ENCODE measurements at places on chromosomes 12 and 14.

DNA sequence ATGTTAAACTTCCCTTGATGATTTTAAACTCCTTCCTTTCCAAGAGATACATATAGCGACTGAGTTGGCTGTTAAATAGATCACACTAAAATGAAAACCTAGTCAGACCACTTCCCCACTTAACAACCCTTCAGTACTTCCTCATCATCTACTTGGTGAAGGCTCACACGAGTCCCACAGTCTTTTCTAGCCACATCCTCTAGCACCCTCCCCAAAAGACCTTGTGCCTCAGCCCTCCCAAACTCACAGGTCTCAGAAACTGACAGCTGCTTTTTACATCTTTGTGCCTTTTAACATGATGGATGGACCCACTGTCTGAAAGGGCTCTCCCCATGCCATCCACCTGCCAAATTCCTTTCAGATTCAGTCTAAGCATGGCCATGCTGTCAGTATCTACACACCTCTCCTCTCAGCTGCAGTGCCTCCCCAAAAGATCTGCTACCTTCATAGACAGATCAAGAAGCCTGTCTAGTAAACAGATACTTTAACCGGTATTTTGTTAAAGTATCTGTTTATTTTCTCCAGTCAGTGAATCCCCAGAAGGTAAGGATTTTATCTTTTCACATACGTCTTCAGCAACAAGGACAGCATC is 65.1 kb upstream of the GPHB5 start:
- no peak for DNase-seq

DNA sequence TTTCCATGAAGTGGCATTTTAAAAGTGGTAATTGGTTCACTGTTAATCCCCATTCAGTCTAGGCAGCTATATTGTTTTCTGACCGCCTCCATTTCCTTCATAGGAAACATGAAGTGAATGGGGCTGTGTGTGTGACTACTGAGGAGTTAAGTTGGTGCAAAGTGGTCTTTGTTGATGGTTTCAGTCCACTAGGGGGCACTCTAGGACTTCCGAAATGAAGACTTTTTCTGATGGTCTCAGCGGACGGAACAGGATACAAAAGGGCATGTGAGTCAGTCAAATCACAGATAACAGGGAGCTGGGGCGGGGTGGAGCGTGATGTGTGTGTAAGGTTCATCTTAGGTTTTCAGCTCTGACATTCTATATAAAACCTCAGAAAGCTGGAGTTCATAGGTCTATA is 240.1 kb upstream of the OR4E1 start:
- DNase-seq = peak; percentile 15

DNA sequence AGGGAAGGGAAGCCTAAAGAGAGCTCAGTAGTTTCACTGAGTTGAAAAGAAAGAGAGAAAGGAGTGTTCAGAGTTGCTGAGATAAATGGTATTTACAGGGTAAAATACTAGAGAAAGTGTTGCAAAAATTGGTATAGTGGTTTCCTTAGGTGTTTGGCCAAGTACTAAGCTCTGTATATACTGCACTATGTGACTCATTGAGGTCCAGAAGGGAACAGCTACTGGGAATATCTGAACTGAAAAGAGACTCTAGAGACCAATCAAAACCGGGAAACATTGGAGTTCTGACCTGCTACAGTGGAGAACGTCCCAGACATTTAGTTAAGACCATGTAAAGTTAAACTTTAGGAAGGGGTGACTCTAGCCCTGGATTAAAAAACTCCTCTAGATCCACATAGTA is 42.7 kb upstream of the ALX1 start:
- DNase-seq = no peak

GRCh38 chr14:103400537-103400936 is 15.3 kb downstream of the MARK3 start:
- DNase-seq = no peak

- DNase-seq = no peak
Measured at GRCh38 chr12:31249356-31249755, 76.6 kb downstream of the SINHCAF start.

DNA sequence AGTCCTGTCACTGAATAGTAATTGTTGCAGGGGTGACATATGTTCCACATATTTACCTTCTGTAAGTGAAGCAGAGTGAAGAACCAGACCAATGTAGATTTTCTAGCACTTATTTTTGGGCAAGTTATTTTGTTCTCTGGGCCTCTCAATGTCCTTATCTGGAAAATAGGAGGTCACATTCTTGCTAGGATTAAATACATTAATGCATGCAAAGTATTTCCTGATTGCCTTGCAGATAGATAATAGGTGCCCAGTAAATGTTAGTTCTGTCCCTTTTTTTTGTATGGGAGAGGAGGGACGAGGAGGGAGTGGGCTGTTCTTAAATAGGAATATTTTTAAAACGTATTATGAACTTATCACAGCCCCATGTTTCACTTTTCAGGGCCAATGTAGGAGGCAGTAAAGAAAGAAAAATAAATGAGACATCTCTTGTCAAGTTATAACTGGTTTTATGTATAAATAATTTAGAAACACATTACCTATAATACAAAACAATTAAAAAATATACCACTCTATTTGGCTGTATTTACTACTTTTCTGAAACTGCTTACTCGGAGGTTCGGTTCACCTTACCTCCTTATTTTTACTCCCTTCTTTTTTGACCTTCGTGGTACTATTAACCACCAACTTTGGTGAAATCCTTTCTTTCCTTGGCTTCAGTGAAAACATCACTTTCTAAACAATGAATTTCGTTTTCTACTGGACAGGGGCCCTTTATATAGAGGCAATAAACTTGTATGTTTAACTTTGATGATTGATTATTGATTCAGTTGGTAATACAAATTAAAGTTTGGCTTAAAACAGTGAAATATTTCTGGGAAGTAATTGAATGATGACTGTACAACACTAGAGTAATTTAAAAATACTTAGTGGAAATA is 41.9 kb downstream of the DIP2B start:
- DNase-seq = peak; percentile 36

GRCh38 chr12:19431407-19432308 is 7.6 kb upstream of the AEBP2 start:
- peak; percentile 70 for DNase-seq

- no peak for DNase-seq
Measured at GRCh38 chr12:124241776-124242528, 52.9 kb upstream of the RFLNA start.

GRCh38 chr14:24441904-24442239 is 704 bp downstream of the SDR39U1 start:
- DNase-seq = no peak

DNA sequence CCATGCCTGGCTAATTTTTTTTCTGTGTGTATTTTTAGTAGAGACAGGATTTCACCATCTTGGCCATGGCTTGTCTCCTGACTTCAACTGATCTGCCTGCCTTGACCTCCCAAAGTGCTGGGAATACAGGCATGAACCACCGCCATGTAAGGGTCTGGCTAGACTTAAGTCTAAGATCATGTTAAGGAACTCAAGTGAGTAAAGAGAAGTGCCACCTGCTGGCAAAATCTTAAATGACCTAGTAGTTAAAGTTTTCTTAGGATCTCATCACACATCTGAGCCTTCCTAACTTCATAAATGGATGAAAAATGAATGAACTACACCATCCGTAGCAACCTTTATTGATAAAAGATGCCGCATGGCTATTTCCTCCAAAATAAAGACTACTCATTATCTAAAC is 1.7 kb upstream of the C12orf56 start:
- peak; percentile 69 for DNase-seq

GRCh38 chr12:68080577-68080976 is 79.0 kb downstream of the IFNG start:
- no peak for DNase-seq

DNA sequence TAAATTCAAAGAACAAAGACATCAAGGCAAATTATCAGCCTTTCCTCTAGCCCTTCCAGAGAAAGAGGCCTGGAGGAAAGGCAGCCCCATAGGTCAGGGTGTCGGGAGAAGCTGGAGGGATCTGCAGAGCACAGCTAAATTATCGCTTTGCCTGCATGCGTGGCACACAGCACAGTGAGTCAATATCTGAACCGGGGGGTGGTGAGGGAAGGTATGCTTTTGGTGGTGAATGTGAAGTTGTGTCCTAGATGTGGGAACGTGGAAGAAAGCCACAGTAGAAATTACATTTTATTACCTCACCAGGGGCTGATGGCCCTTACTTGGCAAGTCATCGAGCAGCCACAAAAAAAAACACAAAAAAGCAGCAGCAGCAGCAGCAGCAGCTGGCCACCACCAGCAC is 243.2 kb downstream of the EGLN3 start:
- peak; percentile 88 for DNase-seq

DNA sequence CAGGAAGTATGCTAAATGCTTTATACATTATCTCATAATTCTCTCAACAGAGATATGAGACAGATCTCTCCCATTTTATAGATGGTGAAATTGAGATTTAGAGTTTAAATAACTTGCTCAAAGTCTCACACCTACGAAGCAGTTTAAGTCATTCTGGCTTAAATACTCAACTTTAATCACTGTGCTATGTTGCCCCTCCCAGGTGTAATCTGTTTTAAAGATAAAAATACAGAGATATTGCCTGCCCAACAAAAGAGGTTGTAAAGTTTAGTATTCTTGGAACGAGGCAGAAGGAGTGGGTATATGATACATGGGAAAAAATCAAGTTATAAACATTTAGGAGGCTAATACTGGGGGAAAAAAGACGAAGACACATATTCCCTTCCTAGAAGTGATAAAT is 156.8 kb upstream of the LRIG3 start:
- DNase-seq = no peak

GRCh38 chr12:51813931-51814310 is 34.6 kb downstream of the FIGNL2 start:
- no peak for DNase-seq

- no peak for DNase-seq
Measured at GRCh38 chr12:76219806-76220205, 128.4 kb downstream of the BBS10 start.

GRCh38 chr12:124774054-124774461 is 89.6 kb downstream of the SCARB1 start:
- DNase-seq = no peak

GRCh38 chr14:22143363-22143762 is 445.7 kb downstream of the DAD1 start:
- DNase-seq = no peak

DNA sequence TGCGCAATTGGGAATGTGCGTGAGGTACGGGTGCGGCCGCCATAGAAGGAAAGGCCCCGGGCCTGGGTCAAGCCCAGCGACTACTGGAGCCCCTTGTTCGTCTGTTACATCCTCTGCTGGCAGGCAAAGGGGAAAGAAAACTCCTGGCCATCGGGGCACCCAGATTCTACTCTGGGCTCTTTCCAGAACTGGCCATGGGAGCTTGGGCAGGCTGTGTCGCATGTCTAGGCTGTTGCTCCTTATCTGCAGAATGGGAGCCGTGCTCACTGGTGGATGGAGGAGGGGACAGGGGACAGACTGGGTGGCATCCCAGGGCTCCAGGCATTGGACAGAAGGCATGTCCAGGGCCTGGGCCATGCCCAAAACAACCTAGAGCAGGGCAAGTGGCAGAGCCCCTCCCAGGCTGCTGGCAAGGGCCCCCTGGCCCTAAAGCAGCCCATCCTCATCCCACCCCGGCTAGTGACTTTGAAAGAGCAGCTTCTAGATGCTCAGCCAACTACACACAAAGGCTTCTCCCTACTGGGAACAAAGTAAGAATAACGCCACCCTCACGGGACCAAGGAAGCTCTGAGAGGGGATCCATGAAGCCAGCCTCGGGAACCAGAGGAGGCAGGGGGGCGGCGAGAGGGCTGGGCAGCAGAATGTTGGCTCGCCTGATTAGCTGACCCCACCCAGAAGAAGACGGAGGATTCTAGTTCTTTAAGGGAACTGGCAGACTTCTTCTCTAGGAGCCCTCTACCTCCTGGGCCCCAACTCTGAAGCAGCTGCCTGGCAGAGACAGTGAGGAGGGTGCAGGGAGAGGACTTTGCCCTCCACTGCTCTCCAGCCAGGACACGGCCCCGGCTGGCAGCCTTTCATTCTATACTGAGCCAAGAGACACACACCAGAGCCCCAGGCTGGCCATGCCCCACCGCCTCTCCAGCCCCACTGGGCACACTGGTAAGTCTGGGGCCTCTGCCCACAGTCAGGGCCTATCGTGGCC is 96.8 kb downstream of the SINHCAF start:
- no peak for DNase-seq

DNA sequence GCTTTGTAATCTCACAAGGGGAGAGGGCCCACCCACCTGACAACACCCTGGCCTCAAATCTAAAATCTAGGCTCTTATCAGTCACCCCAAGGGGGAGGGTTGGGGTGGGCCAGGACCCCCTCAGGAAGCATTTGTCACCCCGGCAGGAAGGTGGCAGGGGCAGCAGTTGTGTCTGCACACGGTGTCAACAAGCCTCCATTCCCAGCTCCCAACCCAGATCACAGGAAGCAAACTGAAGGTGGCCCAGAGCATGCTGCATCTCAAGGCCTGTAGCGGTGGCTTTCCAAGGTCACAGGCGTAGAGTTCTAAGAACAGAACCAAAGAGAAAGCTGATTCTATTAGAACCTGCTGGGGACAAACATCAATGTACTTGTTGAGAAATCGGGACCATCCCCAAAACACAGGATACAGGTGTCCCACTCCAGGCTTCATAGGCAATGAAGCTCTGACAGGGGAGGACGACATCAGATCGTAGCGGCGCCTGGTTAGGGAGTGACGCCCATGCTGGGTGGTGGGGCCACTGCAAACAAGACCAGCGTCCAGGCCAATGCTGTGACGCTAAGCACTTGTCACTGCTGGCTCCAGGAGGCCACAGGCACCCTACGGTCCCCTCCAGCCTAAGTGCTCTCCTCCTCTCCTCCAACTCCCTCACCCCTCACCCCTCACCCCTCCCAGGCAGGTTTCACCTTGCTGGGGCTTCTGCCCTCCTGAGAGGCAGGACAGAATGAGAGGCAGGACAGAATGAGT is 52.9 kb downstream of the CCDC88C start:
- DNase-seq = no peak

DNA sequence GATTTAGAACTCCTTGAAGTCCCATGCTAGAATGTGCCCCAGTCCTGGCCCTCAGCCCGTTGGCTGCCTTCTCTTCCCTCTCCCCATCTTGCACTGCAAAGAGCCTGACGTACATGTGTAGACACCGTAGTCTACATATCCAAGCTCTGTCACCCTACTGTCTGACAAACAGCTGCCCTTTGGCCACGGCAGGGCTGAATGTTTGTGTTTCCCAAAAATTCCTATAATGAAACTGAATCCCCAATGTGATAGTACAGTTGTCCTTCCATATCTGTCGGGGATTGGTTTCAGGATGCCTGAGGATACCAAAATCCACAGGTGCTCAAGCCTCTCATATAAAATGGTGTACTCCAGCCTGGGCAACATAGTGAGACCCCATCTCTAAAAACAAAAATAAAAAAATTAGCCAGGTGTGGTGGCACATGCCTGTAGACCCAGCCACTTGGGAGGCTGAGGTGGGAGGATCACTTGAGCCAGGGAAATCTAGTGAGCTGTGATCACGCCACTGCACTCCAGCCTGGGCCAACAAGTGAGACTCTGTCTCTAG is 12.3 kb upstream of the TFCP2 start:
- no peak for DNase-seq

GRCh38 chr14:50366589-50366988 is 30.1 kb downstream of the CDKL1 start:
- DNase-seq = no peak

DNA sequence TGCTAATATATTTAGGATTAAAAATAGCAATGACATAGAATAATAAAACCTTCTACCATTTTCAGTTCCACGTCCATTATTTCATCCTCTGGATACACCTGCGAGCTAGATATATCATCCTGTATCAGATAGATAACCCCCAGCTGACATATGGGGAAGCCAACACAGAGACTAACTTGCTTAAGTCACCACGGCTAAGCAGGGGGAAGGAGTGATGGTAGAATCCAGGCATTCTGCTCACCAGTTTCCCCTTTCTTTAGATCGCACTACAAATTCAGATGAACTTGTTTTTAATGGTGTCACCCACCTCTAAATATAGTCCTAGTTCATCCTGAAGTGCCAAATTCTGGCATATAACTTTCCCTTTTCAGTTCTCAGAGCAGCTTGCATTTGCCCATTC is 110.1 kb downstream of the TXNDC16 start:
- no peak for DNase-seq
